ENCODE measurements at places on chromosomes 1 and 21. TPM values are rescaled to one million over a fixed set of nuclear protein-coding genes. Genes with fewer than 3 reads are reported as not detected.

GRCh38 chr1:229434005-229434640 is at the start of gene ACTA1:
Gene ACTA1 (minus strand): TSS chr1:229434094. CDS start chr1:229433115, 979 bp downstream.
- DNase-seq, result peak; percentile 80

GRCh38 chr1:101781201-101781831 is 215.4 kb downstream of the OLFM3 start:
- DNase-seq, result no peak

- peak; percentile 63 for DNase-seq
Measured at GRCh38 chr1:55214212-55214933, 791 bp downstream of the USP24 start.

IL19 gene
- not detected for total RNA-seq

GRCh38 chr1:209871006-209871405 is 43.2 kb downstream of the UTP25 start:
- DNase-seq, result no peak

PARP1 gene
- 140 TPM for total RNA-seq

GRCh38 chr1:109239409-109240068 is 9.8 kb upstream of the CELSR2 start:
- no peak for DNase-seq

- no peak for DNase-seq
Measured at GRCh38 chr1:11072216-11072917, 12.5 kb upstream of the SRM start.

DNA sequence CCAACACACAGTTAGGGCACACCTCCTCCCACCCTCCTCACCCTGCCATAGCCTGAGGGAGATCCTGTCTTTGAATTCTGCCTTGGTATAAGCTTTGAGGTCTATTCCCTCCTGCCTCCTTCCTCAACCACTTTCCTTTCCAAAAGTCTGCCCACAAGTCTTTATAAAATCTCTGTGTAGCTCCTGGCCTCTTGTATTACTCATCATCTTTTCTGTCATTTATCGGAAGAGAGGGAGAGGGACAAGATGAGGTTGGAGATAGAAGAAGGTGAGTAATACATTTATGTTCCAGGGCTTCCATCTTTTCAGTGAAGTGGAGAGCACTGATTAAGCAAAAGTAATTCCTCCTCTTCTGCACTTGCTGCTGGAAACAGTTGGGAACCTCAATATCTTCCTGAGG is 30.5 kb upstream of the EFCAB14 start:
- DNase-seq, result no peak

GRCh38 chr1:18126616-18127015 is 19.0 kb downstream of the IGSF21 start:
- no peak for DNase-seq

DNA sequence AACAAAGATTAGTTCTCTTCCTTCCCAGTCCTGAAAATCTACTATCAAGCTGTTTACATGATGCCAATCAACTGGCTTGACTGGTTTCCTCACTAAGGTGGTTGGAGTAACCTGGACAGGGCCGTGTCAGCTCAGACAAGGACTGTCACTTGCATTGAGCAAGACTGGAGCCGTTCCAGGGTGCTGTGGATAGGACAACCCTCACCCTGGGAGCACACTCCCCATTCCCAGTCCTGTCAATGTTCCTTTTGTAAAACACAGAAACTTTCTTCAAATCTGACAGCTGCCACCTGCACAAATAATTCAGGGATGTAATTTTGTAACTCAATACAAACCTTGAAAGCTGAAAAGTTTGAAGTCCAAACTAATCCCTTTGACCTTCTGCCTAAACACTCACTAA is 31.4 kb downstream of the PLPP3 start:
- peak; percentile 68 for DNase-seq

GRCh38 chr1:214072426-214073157 is 84.8 kb downstream of the PROX1 start:
- no peak for DNase-seq

SPATA21 gene
- not detected for total RNA-seq

DCDC2B gene
- not detected for total RNA-seq

- DNase-seq, result peak; percentile 69
Measured at GRCh38 chr21:43903451-43904091, 38.5 kb downstream of the AGPAT3 start.

KLF17 gene
- not detected for total RNA-seq

GRCh38 chr21:42751866-42752265 is 98.4 kb downstream of the PDE9A start:
- no peak for DNase-seq

GRCh38 chr1:31434101-31434871 is 21.3 kb downstream of the SERINC2 start:
- DNase-seq, result no peak

GRCh38 chr1:2547210-2548067 is 8.7 kb upstream of the TNFRSF14 start:
- peak; percentile 55 for DNase-seq

RHD gene
- total RNA-seq, result not detected

GRCh38 chr1:89815611-89816010 is 5.2 kb upstream of the LRRC8D start:
- no peak for DNase-seq

GRCh38 chr1:24384251-24385090 is 29.1 kb downstream of the STPG1 start:
- DNase-seq, result no peak

GRCh38 chr1:201356236-201356635 is 21.2 kb downstream of the TNNT2 start:
- no peak for DNase-seq

GRCh38 chr1:35850051-35850450 is 33.0 kb upstream of the AGO1 start:
- DNase-seq, result no peak

DNA sequence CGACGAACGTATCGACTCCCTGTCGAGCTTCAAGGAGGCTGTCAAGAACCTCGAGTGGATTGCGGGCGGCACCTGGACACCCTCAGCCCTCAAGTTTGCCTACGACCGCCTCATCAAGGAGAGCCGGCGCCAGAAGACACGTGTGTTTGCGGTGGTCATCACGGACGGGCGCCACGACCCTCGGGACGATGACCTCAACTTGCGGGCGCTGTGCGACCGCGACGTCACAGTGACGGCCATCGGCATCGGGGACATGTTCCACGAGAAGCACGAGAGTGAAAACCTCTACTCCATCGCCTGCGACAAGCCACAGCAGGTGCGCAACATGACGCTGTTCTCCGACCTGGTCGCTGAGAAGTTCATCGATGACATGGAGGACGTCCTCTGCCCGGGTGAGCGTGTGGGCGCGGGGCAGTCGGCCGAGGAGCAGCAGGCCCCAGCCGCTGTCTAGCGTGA is 28.0 kb downstream of the COL6A2 start:
- DNase-seq, result peak; percentile 33

TCHH gene
- 0.02 TPM for total RNA-seq

- no peak for DNase-seq
Measured at GRCh38 chr1:203453016-203453415, 22.6 kb upstream of the PRELP start.

GRCh38 chr1:115463347-115463746 is 125.3 kb upstream of the NGF start:
- peak; percentile 60 for DNase-seq

- DNase-seq, result no peak
Measured at GRCh38 chr1:62508187-62508758, 71.4 kb downstream of the USP1 start.

DNA sequence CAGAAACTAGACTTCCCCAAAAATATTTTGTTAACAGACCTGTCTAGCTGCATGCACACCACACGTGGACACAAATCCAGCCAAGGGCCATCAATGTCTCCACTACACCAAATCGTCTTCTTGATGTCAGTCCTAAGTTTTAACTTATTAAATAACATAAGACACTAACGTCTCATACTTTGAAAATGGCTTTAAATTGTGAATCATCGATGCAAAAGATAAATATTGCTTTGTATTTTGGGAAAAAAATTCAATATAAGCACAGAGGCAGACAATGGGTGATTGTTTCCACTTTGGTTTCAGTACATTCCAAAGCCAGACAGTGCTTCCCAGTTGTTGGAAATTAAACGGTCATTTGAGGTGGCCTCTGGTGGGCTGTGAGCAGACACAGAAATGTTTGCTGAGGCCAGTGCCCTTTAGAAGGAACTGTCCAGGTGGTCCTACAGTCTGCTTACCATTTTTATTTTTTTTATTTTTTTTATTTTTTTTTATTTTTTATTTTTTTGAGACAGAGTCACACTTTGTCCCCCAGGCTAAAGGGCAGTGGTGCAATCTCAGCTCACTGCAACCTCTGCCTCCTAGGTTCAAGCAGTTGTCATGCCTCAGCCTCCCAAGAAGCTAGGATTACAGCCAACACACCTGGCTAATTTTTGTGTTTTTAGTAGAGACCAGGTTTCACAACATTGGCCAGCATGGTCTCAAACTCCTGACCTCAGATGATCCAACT is 1.8 kb upstream of the KIAA2013 start:
- DNase-seq, result no peak

GRCh38 chr1:36123356-36123755 is 1.7 kb downstream of the COL8A2 start:
- peak; percentile 60 for DNase-seq

- no peak for DNase-seq
Measured at GRCh38 chr1:156640842-156641706, 843 bp upstream of the BCAN start.

DNA sequence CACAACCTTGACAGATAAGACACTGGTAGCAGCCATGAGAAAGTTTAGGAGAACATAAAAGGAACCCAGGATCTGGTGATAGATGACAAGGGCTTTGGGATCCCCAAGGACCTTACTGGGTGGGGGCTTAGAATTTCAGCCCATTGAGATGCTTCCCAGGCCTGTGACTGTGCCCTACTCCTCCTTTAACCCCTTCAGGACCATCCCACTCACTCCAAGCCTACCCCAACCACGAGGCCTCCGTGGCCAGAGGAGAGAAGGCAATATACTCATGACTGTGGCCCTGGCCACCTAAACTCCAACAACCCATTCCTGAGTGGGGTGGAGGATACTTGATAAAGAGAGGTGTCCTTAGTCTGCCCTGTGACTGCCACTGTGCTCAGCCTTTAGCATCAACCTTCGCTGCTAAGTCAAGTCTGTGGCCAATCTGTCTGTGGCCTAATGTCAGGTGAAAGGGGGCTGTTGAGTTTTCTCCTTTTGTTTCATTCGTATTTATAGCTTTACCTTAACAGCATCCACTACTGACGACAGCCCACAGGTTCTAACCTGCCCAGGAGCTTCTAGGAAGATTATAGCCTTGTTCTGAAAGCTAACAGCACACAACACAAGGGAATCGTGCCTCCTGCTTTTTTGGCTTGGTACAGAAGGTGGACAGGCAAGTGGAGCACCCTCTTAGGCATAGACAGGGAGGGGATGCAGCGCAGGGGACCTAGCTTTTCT is 16.9 kb upstream of the BCAR3 start:
- no peak for DNase-seq

- no peak for DNase-seq
Measured at GRCh38 chr1:233675446-233675845, 61.5 kb downstream of the KCNK1 start.

GRCh38 chr1:6239213-6239752 is 3.5 kb upstream of the ICMT start:
- DNase-seq, result no peak

GRCh38 chr1:56676571-56677035 is 31.5 kb downstream of the PRKAA2 start:
- DNase-seq, result no peak

GRCh38 chr1:82849460-82849859 is 1048.7 kb downstream of the ADGRL2 start:
- no peak for DNase-seq

GRCh38 chr1:29851691-29852090 is 615.4 kb downstream of the PTPRU start:
- DNase-seq, result no peak

CFHR1 gene
- total RNA-seq, result not detected

KCNT2 gene
- total RNA-seq, result 1.7 TPM

DNA sequence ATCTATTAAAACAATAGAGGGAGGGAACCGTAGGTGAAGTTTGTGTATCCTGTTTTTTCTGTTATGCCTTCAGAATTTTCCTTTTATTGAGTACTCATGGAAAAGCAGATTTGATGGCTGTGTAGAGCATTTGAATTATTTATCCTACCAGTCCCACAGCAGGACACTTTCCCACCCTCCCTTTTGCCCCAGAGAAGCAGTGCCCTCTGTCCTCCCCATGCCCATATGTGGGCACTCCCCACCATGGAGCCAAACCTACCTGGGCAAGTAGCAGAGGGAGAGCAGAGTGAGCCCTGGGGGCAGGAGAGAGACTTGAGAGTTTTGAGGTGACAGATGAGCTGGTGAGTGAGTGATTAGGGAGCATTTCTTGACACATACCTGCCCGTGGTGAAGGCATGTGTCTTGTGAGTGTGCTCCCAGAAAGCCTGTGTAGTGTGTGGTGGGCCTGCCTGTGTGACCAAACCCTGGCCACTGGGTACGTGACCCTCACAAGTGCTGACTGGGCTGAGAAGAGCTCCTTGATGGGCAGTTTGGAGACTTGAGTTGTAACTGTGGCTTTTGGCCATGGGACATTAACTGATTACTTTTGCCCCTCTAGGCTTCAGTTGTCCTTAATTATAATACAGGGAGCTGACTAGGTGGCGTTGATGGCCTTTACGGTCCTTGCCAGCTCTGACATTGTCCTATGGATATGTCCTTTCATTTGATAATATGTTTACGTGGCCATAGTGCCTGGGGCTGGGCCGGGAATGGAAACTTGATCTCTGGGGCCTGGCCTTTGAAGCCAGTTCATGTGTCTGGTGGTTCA is 3.6 kb downstream of the PSEN2 start:
- DNase-seq, result no peak

DNA sequence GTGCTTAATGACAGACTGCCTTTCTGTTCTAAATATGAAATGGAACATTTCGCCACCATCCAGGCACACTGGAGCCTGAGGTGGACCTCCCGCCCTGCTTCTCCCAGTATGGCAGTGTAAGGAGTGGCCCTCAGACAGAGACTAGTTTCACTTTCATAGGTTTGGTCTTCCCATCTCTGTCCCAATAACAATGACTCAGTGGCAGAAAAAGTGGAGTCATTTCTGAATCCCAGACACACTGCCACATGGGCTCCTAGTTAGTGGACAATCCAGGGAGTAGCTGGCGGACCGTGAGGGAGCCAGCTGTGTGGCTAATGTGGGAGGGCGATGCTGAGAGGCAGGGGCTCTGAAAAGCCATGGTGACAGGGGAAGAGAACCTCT is 95.6 kb upstream of the TSPAN2 start:
- peak; percentile 45 for DNase-seq

TRAPPC3 gene
- 57.8 TPM for total RNA-seq

GRCh38 chr21:16578912-16579311 is 849.1 kb downstream of the USP25 start:
- DNase-seq, result no peak

DNA sequence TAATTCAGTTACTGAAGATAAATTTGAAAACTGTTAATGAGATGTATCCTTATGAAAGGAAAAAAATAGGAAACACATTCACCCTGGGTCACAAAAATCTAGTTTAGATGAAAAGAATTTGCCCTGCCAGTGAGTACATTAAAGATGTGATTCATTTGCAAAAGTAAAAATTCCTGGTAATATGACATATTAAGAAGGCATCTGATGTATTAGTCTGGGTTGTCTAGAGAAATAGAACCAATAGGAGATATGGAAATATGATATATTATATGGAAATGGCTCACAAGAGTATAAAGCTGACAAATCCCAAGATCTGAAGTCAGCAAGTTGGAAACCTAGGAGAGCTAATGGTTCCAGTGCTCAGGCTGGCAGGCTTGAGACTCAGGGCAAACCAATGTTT is 153.8 kb downstream of the MRPL39 start:
- DNase-seq, result no peak
